T-cell (primary cell): ENCODE measurements at places on chromosomes 6 and 20. TPM values are rescaled to one million over a fixed set of nuclear protein-coding genes. Genes with fewer than 3 reads are reported as not detected.

OPRL1 gene
- total RNA-seq: 1.5 TPM

RGS17 gene
- total RNA-seq: not detected

SLC22A3 gene
- total RNA-seq: 0.29 TPM

TASP1 gene
- 11.2 TPM for total RNA-seq

CGA gene
- not detected for total RNA-seq

ANKRD66 gene
- total RNA-seq: not detected

KHDC1 gene
- total RNA-seq: 1.7 TPM

GABRR1 gene
- total RNA-seq: not detected

GRCh38 chr20:919491-919916 is 3.4 kb upstream of the ANGPT4 start:
- DNase-seq: no peak

GRCh38 chr6:123402052-123402451 is 234.7 kb downstream of the TRDN start:
- DNase-seq: no peak

GRCh38 chr20:34940081-34940481 is 15.5 kb downstream of the GSS start:
- DNase-seq: no peak

DNA sequence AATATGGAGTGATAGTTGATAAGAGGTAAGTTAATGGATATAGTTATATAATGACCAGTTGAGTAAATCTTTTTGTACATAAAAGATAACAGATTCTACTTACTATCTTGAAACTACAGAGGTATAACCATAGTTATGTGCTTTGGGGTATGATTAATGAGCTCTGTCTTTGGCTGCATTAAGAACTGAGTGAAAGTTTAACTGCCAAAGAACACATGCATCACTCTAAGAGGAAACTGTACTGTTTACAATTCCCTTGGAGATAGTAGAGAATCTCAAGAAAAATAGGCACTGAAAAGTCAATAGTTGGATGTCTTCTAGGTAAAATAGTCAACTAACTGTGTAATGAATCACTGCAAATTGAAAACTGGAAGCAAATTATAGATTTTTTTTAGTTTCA is 1129.5 kb downstream of the EPHA7 start:
- DNase-seq: no peak

- DNase-seq: no peak
Measured at GRCh38 chr20:1909097-1909496, 13.9 kb downstream of the SIRPA start.

DNA sequence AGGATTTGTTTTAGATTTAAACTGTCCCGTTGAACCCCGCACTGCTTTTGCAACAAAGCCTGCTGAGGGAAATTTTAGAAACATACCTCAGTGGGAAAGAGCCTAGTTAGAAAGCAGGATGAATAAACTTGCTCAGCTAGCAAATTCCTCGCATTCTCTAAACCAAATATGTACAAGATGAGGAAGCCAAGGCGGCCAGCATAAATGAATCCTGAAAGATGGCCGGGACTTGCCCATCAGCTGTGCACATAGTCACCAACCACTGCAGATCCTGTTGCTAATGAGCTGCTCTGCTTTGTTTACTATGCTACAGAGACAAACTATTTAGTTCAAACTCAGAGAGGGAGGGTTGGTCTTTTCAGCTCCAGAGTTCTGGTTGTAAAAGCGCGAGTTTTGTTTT is 49.0 kb downstream of the TMEM170B start:
- DNase-seq: no peak

GRCh38 chr6:35287671-35288396 is 9.8 kb upstream of the DEF6 start:
- no peak for DNase-seq

GRCh38 chr6:158083455-158084325 is 84.4 kb downstream of the SERAC1 start:
- DNase-seq: no peak
